Activated CD4-positive, alpha-beta T cell treated with anti-CD3 and anti-CD28 coated beads, Interleukin-2, amount 50 U/mL, for 48 hours (primary cell): ENCODE measurements at places on chromosomes 12 and 14.
A peak's percentile ranks its signal among the peaks of the same experiment; 100 is the strongest.

DNA sequence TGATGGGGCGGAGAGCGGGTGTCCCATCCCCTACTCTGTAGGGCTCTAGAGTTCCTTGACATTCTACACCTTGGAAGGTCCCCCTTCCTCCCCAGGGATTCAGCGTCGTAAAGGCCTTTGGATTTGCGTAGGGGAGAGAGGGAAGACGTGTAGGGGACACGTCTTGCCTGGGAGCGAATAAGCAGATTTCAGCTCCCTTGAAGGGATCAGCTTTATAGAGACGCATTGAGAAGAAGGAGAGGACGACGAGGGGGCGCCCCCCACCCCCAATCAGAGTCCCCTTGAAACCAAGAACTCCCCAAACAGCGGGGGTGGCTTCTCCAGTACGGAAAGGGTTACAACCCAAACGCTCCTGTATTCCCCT lies 324 bp downstream of the CALCOCO1 start:
- peak; percentile 17 for DNase-seq

DNA sequence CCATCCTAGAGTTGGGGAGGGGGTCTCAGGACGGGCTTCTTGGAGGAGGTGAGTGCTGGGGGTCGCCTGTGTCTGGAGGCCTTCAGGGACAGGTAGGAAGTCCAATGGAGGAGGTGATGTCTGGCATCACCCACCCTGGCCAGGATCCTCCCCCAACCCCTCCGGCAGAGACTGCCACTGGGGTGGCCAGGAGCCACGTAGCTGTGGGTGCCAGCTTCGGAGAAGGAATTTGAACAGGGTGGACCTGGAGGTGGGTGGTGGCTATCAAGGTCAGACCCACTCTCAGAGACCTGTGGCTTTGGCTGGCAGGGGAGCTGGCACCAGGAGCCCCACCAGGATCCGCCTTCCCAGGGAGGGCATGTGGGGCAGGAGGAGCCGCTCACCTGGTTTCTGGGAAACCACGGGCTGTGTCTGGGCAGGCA lies 9.1 kb downstream of the CEP170B start:
- DNase-seq, result no peak

DNA sequence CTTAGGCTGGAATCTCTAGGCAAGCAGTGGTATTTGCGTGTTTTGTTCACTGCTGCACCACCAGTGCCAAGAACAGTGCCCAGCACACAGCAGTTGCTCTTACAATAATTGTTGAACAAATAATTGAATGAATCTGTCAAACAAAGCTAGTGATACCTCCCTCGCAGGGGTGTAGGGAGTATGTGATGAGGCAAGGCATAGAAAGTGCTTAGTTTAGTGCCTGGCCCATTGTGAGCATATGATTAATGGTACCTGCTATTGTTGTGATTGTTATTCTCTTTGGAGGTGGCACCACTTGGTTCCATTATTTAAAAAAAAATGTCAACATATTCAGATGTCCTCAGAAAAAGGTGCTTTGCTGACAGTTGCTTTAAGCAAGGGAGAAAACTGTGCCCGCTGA lies 210.1 kb upstream of the TBX3 start:
- DNase-seq, result no peak

DNA sequence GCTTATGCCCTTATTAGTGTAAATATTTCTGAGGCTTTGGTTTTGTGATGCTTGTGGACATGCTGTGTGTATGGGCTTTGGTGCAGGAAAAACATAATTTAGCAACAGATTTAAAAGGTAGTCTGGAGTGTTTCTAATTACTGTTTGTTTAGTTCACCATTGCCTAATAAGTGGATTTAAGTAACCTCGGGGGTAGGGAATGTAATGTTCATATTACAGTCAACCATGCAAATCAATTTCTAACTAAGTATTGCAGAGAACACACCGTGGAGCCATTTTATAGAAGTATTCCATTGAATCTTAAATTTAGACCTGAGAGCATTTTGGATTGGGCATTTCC lies 53.5 kb downstream of the ANO6 start:
- no peak for DNase-seq

GRCh38 chr12:108806346-108806745 lies 51.0 kb downstream of the SSH1 start:
- no peak for DNase-seq
